ENCODE measurements at places on chromosomes 3 and 15.

- peak; percentile 95 for DNase-seq
Observed at GRCh38 chr3:169923189-169923588, 11.8 kb downstream of the SAMD7 start.

DNA sequence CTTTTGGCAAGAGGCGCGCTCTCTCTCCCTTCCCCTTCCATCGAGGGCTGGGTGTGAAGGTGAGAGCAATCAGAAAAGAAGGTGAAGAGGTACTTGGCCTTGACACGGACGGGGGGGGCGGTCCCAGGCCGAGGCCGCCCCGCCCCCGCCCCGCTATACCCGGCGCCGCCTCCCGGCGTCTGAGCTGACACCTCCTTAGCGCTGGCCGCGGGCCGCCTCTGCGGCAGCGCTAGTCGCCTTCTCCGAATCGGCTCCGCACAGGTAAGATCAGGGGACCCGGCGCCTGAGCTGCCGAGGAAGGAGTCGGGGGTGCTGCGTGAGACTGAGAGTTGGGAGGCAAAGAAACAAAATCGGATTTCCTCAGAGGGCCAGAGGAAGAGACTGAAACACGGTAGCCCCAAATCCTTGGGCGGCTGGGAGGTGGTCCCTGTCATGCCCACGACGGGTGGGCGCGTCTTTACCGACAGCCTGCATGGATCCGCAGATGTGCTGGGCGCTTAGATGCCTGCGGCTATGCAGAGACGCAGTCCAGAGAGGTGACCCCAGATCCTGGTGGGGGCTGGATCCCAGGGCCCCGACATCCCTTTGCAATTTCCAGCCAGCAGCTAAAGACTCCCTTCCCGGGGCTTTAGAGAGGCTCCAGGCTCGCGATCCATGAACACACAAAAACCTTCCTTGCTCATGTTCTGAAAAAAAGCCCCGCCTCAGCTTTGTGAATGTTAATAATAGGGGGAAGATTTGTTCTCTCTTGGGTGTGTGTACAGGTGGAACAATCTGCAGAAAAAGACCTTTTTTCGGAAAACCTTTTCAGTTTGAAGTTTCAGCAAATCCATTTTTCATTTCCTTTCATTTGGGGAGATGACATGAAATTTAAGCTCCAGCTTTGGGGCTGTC lies at the start of gene ENTPD3:
Gene ENTPD3, plus strand, starts transcription at position 184 of the 894 bp plus-strand sequence. CDS start 874 bp downstream, outside the sequence.
- no peak for DNase-seq

- DNase-seq = no peak
Observed at GRCh38 chr3:30006111-30006510, 600.3 kb upstream of the TGFBR2 start.

- no peak for DNase-seq
Observed at GRCh38 chr3:138593488-138594149, 441 bp downstream of the CEP70 start.

DNA sequence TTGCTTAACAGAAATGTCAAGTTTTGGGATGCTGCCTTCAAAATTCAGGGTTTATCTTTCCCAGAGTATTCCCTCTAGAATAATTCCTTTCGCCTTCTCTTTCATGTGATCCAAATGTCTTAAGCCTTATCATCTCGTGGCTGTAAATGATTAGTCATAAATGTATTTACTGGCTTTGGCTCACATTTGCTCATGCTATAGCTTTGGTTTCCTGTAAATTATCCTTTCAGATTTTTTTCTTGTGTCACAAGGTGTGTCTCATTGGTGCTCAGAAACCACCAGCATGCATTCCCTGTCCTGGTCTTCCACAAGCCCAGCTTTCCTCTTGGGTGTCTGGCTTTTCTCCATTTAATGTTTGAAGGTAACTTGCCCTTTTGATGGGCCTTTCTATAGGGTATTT lies 692.7 kb upstream of the ALCAM start:
- DNase-seq = no peak

DNA sequence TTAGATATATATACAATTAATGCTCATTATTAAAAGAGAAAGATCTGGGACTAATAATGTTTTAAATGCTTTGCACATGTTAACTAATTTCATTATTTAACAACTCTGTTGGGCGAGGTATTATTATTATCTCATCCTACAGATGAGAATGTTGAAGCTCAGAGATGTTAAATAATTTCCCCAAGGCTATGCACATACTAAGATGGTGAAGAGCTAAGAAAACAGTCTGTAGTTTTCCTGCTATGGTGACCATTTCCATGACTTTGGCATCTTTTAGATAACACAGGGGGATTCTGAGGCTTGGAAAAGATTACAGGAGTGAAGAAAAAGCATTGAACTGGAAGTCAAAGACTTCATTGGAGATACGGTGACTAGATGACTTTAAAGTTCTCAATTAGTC lies 226.7 kb downstream of the ZMAT3 start:
- no peak for DNase-seq

DNA sequence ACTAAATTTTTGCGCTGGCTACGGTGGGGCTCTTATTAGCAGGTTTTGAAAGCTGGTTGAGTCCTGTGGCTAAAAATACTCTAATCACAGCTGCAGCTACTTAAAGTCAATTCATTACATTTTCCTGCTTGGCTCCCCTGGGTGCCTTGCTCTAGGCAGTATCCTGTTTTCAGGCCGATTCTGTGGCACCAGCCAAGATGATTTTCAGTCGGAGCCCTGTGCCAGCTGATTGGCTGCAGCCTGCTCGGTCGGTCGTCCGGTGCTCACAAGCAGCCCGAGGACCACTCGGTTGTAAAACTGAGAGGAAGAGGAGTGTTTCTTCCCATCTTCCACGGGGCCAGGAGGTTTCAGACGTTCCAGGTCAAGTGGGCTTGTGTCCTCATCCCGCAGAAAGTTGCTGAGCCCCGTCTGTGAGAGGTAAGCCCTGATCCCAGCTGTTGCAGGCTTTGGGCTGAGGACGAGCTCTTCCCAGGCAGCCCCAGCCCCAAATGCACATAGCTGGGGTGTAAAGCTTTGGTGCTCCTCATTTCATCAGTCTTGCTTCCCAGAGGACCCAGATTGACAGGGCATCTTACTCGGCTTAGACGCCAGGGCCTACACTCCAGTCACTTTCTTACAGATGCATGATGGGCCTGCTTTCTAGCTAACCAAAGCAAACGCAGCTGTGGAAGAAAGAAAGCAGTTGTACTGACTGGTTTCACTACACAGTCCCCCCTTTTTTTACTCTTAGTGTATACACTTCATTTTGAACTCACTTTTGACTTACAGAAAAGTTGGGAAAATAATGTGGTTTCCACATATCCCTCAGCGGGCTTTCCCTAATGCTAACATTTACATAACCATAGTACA lies 15.9 kb downstream of the LYSMD4 start:
- DNase-seq = peak; percentile 26

- DNase-seq = no peak
Observed at GRCh38 chr3:72240531-72240930, 455.6 kb upstream of the PROK2 start.

GRCh38 chr3:71247958-71248335 lies 335.6 kb downstream of the FOXP1 start:
- DNase-seq = no peak

DNA sequence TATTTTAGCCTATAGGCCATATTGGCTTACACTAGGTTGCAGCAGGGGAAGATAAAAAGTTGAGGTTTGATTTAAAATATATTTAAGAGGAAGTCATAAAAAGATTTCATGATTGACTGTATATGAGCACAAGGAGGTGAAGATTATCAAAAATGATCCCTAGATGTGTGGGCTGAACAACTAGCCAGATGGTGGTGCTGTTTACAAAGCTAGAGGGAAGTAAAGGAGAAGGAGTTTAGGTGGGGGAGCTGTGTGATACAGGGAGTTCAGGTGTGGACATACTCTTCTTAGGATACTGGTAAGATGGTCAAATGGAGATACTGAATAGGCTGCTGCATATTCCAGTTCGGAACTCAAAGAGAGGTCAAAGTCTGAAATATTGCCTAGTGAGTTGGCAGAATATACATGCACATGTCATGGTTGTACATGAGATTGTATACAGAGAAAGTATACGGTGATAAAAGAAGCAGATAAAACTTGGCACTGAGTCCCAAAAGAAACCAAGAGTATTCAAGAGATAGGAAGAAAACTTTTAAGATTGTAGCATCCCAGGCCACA lies 727.8 kb downstream of the NLGN1 start:
- peak; percentile 15 for DNase-seq

DNA sequence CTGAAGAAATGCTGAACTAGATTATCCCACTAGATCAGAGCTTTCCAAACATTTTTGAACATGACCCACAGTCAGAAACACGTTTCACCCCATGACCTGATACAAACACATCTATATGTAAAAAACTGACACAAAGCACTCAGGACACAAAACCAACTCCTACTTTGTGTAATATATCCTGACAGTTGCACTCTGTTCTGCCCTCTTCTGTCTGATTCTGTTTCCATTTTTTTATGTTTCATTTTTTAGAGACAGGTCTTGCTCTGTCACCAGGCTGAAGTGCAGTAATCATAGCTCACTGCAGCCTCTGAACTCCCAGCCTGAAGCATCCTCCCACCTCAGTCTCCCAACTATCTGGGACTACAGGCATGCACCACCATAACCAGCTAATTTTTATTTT lies 15.8 kb upstream of the RFTN1 start:
- no peak for DNase-seq
